Cardiac muscle cell (in vitro differentiated cells and primary cell): ENCODE measurements at places on chromosomes 16 and 17.

DNA sequence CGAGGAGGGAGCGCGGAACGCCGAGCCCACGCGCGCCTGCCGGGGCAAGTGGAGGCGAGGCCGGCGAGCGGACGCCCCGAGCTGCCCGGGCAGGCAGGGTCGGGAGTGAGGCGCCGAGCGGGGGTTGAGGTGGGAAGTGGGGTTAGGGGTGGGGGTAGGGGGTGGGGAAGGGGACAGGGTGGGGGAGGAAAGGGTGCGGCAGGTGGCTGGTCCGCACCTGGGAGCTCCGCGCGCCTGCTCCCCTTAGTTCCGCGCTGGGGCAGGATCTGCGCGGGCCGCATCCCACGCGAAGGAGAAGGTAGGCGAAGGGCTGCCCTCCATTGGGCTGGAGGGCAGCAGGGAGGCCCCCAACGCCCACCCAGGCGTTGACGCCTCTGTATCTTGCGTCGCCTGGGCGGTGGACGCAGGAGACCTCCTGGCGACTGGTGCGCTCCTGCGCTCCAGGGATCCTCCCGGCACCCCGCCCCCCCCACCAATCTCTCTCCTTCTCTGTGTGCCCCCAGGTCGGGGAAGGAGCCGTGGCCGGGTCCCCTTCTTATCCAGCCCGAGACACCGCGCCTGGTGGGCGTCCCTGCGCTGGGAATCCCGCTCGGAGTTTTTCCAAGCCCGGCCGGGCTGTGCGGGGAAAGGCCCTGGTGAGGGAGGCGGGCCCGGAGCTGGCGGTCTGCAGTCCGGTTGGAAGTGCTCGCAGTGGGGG, 51.3 kb upstream of the AMZ2 start:
- DNase-seq = no peak

- peak; percentile 90 for DNase-seq
Measured at GRCh38 chr17:48841395-48841831, 10.6 kb downstream of the CALCOCO2 start.

DNA sequence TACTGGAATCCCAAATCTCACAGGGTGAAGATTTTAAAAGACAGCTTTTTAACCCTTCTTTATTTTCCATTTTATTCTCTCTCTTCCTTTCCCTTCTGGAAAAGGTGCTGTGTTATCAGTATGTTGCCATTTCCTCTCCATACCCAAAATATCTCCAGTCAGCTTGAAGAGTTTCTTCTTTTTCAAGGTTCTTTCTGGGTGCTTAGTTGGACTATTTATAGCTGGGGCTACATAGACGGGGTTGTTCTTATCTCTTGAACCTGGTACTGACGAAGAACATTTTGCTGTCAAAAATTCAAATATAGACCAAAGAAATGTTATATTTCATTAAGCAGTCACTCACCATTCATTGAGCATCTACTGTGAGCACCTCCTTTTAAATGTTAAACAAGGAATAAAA, 48.6 kb downstream of the IST1 start:
- no peak for DNase-seq

DNA sequence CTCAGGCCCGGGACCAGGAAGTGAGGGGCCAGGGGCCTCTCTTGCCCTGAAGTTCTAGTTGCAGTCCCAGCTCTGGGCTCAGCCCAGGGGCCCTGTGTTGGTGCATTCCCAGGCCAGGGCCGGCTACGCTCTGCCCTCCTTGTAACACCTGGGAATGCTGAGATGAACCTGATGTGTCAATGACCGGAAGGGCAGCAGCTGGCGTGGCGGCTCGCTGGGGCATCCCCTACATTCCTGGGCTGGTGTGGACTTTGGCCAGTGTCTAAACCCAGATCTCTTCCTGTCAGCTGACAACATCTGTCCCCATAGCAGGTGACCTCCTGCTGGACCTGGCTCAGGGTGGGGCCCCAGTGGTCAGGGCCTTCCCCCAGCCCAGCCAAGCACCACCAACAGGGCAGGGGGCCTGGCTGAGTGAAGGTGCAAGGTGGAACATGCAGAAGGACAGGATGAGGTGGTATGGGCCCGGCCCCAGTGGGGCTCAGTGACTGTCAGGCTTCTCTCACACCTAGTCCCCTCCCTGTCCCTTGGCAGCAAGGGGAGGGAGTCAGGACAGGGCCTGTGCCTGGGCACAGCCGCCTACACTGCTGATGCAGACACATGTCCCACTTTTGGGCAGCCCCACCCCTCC, 15.9 kb downstream of the FAM83G start:
- DNase-seq = no peak

GRCh38 chr17:11290814-11291213, 49.8 kb downstream of the SHISA6 start:
- DNase-seq = no peak

DNA sequence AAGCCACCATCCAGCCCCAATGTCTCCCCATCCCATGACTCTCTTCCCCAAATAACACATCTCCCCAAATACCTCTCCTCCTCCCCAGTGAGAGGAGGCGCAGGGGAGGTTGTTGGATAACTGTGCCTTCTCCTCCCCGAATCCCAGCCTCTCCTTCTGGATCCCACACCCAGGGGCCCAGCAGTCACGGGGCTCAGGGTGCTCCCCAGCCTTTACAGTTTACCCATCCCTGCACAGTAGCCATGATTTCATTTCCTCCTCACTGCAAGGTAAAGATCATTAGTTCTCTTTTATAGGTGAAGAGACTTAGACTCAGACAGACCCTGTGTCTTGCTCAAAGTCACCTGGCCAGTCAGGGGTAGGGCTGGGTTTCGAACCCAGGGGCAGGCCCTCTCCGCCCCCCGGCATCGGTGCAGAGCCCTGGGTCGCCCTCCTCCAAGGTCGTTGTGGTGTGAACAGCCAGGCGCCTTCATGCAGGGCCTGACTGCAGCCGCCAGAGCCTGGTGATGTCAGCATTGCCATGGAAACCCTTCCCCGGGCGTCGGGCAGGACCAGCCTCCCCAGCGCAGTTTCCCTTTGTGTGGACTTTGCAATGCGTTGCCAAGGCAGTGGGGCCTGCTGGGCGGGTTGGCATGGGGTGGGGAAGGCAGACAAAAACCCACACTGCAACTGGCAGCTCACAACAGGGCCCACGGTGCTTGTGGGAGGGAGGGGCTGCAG, 53.3 kb upstream of the TOB1 start:
- DNase-seq = peak; percentile 86

GRCh38 chr17:31815212-31815730, 43.8 kb downstream of the COPRS start:
- no peak for DNase-seq

DNA sequence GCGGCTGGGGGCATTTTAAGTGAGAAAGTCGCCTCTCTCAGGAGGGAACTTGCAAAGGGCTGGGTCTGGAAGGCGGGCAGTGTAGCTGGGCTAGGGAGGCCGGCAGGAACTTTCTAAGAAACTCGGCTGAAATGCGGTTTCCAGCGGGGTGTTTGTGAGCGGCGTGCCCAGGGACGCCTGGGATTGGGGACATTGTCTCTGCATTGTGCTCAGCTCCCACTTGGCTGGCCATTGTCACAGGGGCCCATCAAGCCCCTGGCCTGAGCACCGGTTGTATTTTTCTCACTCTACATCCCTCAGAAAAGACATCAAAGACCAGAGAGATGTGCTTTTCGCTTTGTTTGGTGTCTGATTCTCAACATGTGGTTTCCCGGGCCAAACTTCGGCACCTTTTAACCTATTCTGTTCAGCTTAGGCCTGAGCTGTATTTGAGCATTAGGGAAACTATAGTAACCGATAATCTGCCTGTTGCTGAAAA, 291.1 kb upstream of the IRX3 start:
- DNase-seq = no peak

DNA sequence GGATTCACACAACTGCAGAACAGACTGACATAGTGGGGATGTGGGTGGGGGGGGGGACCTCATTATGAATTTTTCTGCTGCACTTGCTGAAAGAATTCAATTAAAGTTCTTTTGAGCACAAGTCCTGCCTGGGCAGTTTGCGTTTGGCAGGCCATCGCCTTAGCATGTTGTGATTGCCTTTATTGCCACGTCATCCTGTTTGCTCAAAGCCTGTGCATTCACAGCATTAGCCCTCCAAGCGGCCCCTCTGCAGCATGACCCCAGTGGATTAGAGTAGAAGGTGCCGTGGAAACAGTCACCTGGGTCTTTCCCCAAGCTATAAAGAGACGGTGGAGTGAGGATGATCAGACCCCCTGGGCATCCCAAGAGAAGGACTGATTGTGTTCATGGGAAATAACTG, 17.2 kb downstream of the MSI2 start:
- no peak for DNase-seq
